Activated T-cell treated with anti-CD3 and anti-CD28 coated beads for 48 hours (primary cell): ENCODE measurements at places on chromosomes 2 and 18.

GRCh38 chr2:24328010-24328409, 32.3 kb downstream of the ITSN2 start:
- DNase-seq: no peak

DNA sequence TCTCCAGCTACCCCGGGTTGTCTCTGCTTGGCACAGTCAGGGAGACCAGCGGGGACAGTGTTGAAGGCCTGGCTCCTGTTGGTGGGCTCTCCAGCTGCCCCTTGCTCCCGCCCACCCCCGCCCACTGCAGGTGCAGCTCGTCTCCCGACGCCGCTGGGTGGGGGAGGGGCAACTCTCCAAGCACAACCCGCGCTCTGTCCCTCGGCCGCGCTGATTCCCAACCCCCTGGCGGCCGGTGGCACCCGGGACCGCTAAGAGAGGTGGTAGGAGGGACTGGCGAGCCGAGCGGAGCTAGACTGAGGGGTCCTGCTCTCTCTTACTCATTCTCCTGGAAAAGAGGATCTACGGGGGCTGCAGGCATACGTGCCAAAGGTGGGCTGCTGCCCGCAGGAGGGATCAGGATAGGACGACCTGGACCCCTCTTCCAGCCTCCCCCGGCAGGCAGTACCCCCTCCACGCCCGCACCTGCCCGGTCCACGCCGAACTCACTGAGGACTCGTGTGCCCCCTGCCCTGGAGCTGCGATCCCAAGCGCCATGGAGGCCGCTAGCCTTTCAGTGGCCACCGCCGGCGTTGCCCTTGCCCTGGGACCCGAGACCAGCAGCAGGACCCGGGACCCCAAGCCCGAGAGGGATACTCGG, 44.5 kb downstream of the DDX18 start:
- no peak for DNase-seq

DNA sequence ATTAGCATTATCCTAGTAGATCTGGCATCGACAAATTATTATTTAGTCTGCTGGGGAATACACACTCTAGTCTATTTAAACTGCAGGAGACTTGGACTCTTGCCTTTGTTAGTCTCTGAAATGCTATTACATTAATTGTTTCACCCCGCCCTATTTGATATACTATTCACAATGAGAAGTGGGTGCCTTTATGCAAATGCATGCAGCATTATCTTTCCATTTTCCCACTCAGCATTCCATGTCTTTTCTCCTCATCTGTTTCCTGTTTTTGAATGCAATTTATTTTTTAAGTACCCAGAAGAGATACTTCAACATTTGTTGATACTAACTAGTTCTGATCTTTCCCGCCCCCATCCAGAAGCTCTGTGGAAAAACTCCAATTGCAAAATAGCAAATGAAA, 395.3 kb upstream of the NXPH2 start:
- no peak for DNase-seq

DNA sequence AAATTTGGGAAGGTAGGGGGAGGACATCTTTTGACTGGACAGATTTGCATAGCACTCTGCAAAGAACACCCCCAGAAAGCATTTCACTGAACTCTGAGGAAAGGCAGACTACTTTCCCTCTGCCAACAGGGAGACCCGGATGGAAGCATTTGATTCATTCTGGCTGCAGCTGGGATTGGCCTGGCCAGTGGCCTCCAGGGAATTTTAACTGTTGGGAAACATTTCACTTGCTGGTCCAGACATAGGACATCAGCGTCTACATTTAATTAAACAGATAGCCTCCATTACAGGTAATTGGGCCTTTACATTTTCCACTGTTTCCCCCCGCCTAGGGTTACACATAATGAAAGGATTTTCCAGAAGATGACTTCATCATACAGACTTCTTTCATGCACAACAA, 92.8 kb downstream of the MARCHF4 start:
- DNase-seq: no peak

GRCh38 chr2:232626584-232626983, 6.8 kb upstream of the EFHD1 start:
- no peak for DNase-seq
